Naive B cell (primary cell): ENCODE measurements at places on chromosomes 16 and 17. TPM values are rescaled to one million over a fixed set of nuclear protein-coding genes. Genes with fewer than 3 reads are reported as not detected.

Gene ALG1
- polyA plus RNA-seq, result 27.0 TPM

Gene CRYM
- polyA plus RNA-seq, result 4.0 TPM

GRCh38 chr17:75596320-75597087 lies 8.9 kb downstream of the MYO15B start:
- DNase-seq, result no peak

Gene SLC6A2
- polyA plus RNA-seq, result not detected

DNA sequence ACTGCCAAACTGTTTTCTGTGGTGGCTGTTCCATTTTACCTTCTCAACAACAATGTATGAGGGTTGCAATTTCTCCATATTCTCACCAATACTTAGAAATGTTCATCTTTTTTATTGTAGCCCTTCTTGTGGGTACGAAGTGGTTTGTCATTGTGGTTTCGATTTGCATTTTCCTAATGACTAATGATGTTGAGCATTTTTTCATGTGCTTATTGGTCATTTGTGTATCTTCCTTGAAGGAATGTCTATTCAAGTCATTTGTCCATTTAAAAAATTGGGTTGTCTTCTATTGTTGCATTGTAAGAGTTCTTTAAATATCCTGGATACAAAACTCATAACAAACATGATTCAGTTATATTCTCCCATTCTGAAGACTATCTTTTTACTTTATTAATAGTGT lies 47.5 kb upstream of the CCL2 start:
- DNase-seq, result no peak

GRCh38 chr17:70159980-70160379 lies 9.4 kb upstream of the KCNJ2 start:
- no peak for DNase-seq
